Osteocyte (in vitro differentiated cells): ENCODE measurements at places on chromosomes 3 and 15. TPM values are rescaled to one million over a fixed set of nuclear protein-coding genes. Genes with fewer than 3 reads are reported as not detected.
A peak's percentile ranks its signal among the peaks of the same experiment; 100 is the strongest.

GRCh38 chr3:147401421-147401820, 4.9 kb downstream of the ZIC4 start:
- no peak overlapping the region for H3K4me3 ChIP-seq
- no peak for DNase-seq
- H3K4me1 ChIP-seq = peaks cover 81% of the 10 kb centered on the region
- no peaks in the 10 kb centered on the region for H3K27me3 ChIP-seq

The USP50 gene
- total RNA-seq = 0.47 and 2.0 TPM in 2 replicates

GRCh38 chr15:82871358-82871757, 61.9 kb downstream of the WHAMM start:
- H3K4me3 ChIP-seq = no peak overlapping the region
- H3K36me3 ChIP-seq = no peaks in the 10 kb centered on the region
- no peaks in the 10 kb centered on the region for H3K27me3 ChIP-seq
- no peaks in the 10 kb centered on the region for H3K4me1 ChIP-seq

The ADIPOQ gene
- not detected in 2 replicates for total RNA-seq

DNA sequence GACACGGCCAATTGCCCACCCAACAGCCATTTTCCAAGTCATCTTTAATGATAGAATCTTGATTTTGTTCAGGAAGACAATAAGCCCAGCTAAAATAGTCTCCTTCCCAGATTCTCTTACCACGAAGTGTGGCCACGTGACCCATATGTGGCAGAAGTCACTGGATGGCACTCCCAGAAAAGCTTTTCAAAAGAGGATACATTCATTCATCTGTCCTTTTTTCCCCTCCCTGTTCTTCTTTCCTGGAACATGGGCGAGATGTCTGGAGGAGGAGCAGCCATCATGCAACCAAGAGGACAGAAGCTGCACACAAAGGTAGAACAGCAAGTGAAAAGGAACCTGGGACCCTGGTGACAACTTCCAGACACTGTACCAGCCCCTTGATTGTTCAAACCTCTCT, 174.7 kb downstream of the UACA start:
- no peak overlapping the region for H3K27ac ChIP-seq
- peaks cover 6% of the 10 kb centered on the region for H3K4me1 ChIP-seq
- peaks cover 56% of the 10 kb centered on the region for H3K27me3 ChIP-seq
- H3K36me3 ChIP-seq = peaks cover 11% of the 10 kb centered on the region

DNA sequence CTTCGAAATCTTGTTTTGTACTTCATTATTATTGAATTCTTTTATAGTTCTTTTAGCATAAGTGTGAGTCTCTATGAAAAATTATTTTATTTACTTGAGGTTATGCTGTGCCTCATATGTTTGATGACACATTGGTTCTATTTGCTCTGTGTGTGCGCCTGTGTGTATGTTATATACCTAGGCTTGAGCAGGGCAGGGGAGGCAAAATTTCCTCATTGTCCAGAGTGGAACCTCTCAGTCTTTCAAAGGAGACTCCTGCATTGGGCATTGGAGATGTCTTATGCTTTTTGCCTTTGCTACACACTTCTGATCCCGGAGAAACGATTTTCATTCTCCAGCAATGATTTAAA, 58.4 kb downstream of the ALCAM start:
- H3K27ac ChIP-seq = no peak overlapping the region
- no peaks in the 10 kb centered on the region for H3K36me3 ChIP-seq
- no peak overlapping the region for H3K4me3 ChIP-seq

The CCK gene
- total RNA-seq = not detected in 2 replicates

GRCh38 chr3:184872200-184872599, 60.2 kb downstream of the VPS8 start:
- H3K36me3 ChIP-seq = peaks cover 10% of the 10 kb centered on the region
- no peak overlapping the region for H3K4me3 ChIP-seq
- DNase-seq = no peak
- H3K27me3 ChIP-seq = no peaks in the 10 kb centered on the region

DNA sequence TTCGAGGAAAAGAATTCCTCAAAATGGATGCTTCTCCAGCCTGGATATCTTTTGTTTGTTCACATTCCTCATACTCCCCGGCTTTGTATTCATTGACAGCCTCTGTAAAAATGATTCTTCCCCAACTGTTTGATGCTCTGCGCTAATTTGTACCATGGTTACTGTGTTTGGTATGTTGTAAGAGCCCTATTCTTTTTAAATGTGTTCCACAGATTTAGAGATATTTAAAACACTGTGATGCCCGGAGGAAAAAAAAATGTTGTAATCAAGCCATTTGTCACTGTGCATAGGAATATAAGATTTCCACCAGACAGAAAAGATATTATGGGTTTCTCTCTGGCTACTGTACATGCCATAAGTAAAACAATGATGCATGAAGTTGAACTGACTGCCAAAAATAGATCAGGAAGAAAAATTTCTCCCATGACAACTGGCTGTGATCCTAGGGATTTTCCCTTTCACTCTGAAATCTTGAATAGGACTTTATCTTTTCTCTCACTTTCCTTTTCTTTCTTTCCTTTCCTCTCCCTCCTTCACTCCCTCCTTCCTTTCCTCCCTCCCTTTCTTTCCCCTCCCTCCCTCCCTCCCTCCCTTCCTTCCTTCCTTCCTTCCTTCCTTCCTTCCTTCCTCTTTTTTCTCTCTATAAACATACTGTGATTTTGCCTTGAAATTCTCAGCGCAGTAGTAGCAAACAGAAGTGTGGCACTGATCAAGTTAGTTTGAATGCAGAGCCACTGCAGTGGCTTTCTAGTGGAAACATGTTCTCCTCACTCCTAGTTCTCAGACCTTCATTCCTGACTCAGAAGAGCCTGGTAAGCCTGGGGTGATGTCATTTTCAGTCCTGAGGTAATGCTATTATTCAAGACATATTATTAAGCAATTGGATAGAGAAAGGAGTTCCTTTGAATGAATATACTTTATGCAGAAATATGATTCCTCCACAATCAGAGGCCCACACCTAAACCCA, 254.9 kb upstream of the TBL1XR1 start:
- H3K27ac ChIP-seq = no peak overlapping the region
- H3K27me3 ChIP-seq = no peaks in the 10 kb centered on the region
- peaks cover 3% of the 10 kb centered on the region for H3K36me3 ChIP-seq
- DNase-seq = no peak
- no peak overlapping the region for H3K4me3 ChIP-seq

The FBXL22 gene
- 0.48 and 0.52 TPM in 2 replicates for total RNA-seq

DNA sequence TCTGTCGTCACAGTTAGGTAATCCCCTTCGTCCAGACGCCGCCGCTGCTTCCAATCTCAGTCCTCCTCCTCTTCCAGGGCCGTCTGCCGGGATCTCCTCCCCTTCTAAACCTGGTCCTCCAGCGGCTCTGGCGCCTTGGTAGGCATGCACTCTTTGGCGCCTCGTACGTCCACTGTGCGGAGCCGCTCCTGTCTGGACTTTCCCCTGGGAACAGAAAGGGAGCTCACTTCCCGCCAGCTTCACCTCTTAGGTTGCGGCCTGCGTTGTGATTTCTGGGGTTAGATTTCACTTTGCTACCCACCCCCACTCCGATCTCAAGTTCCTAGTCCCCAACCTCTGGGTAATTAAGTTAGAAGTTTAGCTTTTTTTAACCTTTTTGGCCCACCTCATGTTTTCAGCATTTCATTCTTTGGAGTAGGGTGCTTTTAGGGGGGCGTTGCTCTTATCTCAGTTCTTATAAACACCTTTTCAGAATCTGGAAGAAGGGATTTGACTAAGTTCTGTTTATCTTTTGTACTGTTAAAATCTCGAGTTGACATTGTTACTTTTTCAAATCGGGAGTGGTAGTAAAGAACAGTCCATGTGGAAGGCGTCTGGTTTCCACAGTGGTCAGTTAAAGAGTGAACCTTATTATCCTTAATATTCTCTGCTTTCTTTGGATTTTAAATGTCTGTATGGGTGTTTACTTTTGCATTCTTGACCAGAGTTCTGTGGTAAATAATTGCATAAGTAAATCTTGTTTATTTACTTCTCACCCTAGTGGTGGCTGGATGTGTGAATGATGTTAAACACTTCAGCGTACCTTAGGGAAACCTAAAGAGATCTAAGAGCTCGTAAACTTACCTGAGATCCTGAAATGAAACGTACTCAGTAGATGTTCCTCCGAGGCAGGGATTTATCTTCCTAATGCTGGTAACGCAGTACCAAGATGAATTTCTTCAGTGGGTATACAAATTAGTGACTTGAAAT, 611 bp downstream of the CTDSPL2 start:
- peaks cover 34% of the 10 kb centered on the region for H3K4me1 ChIP-seq
- H3K27me3 ChIP-seq = no peaks in the 10 kb centered on the region
- no peak for DNase-seq
- H3K4me3 ChIP-seq = peak overlapping the region; percentile 96

The RBP2 gene
- not detected in 2 replicates for total RNA-seq

DNA sequence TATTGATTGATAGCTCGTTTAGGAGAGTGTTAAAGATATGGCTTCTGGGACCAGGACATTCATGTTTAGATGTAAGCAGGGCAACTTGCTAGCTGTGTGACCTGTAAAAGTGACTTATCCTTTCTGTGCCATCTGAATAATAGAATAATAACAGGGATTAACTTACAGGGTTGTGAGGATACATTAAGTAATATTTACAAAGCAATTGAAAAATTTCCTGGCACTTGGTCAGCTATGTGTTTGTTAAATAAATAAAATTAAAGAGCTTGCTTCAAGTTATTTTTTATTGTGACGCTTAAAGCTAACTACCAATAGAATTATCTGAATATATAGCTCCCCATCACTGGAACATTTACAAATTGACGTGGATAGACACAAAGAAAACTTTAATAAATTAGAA, 287.9 kb upstream of the CDIN1 start:
- DNase-seq = no peak
- H3K36me3 ChIP-seq = no peaks in the 10 kb centered on the region
- H3K27me3 ChIP-seq = peaks cover 2% of the 10 kb centered on the region
- no peak overlapping the region for H3K27ac ChIP-seq
- no peak overlapping the region for H3K4me3 ChIP-seq
